CD4-positive, alpha-beta T cell (primary cell): ENCODE measurements at places on chromosomes 11 and 22.

GRCh38 chr22:45212306-45212709, 28.4 kb downstream of the KIAA0930 start:
- DNase-seq = no peak

- DNase-seq = no peak
These were observed 5.6 kb upstream of the NDUFV1 start for GRCh38 chr11:67601098-67601497.

- no peak for DNase-seq
These were observed 29.3 kb downstream of the CLPB start for GRCh38 chr11:72405009-72405408.

DNA sequence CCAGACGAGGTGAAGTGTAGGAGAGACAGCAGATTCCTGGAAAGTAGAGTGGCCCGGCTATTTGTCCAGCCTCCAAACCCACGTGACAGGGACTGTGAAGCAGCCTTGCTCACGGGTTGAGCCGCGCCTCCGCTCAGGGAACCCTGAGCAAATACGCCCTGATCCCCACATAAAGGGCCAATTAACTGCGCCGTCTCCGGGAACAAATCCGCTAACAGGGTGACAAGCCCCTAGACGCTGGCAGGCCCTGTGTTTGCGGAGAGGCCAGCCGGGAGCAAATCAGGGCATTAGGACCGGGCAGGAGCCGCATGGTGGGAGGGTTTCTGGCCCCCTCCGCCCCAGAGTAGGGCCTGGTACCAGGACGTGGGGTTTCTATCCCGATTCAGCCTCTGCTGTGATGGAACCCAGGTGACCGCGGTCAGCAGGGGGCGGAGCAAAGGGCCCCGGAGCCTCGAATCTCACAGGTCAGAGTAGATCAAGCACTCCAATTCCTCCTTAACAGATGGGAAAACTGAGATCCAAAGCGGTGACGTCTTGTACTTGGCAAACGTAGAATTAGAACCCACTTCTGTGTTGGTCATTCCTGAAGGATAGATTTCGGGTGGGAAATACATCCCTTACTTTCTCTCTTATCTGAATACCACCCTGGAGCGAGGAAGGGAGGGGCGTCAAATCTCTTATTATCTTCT, 2.0 kb upstream of the ROBO3 start:
- DNase-seq = no peak

DNA sequence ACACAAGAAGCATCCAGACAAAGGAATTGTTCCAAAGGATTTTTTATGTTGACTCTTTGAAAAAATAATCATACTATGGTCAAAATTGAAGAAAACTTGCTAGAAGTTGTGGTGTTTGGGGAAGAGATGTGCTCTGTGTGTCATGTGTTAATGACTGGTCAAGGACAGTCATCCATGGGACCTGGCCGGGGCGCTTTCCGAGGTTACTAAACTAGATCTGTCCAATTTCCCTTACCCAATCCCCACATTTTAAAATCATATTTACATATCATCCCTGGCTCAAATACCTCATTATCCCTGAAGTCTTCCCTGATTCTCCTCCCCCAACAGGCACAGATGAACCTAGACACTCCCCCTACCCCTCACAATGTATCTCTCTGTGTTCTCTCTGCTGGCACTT, 289.4 kb downstream of the TENM4 start:
- DNase-seq = no peak

GRCh38 chr11:62671236-62671607, 251 bp upstream of the UQCC3 start:
- DNase-seq = no peak

GRCh38 chr11:35116762-35117640, 22.0 kb upstream of the CD44 start:
- no peak for DNase-seq

DNA sequence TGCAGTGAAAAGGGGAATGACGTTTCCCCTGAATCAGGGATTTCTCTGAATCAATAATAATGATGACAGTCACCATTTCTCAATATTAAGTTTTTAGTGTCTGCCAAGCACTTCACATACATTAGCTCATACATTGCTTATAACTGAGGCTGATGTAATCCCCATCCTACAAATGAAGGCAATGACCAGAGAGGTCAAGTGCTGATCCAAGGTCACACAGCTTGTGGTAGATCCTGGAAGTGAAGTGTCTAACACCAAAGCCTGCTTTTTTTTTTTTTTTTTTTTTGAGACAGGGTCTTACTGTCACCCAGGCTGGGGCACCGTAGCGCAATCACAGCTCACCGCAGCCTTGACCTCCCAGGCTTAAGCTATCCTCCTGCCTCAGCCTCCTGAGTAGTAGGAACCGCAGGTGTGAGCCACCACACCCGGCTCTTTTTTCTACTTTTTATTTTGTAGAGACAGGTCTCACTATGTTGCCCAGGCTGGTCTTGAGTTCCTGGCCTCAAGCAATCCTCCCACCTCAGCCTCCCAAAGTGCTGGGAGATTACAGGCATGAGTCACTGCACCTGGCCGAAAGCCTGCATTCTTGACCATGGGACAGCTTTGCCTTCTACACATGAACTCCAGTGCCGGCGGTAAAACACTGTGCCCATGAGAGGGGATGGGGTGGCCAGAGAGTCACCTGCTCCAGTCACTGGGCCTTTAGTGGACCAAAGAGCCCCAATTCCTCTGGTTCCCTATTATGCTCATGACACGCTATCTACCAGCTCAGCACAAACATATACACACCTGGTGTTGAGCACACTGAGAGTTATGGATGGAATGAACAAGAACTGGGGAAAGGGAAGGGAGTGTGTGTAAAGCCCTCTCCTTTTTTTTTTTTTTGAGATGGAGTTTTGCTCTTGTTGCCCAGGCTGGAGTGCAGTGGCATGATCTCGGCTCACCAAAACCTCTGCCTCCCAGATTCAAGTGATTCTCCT, 17.4 kb downstream of the ARHGAP1 start:
- DNase-seq = no peak

DNA sequence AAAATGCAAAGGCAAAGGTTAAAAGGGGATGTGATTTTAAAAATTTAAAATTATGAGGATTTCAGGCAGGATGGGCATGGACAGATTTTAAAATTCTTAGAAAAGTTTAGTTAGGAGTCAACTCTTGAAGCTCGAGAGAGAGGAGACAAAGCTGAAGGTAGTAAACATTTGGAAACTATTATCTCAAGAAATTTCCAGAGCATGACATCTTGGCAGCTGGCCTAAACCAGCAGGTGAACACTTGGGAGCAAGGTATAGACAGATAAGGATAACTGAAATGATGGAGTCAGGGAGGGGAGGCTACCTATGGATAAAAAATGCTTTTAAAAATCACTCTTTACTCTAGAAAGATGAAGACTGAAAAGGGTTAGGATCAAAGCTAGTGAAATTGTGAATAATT, 13.7 kb downstream of the POU2AF3 start:
- DNase-seq = no peak

DNA sequence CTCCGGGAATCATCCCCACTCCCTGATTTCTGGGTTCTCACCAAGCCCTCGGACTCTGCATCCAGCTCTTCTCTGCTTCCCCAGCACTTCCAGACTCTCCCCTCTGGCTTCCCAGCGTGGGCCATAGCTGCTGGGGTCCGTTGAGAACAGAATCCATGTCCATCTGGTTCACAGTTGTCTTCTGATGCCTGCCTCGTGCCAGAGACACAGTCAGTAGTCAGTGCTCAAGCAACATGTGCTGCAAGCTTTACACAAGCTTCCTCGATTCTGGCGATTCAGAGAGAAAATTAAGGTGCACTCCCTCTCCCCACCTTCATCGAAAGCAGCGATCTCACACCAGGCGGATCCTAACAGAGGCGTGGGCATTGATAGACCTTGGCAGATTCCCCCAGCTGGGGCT, 495.5 kb downstream of the TBC1D22A start:
- no peak for DNase-seq

DNA sequence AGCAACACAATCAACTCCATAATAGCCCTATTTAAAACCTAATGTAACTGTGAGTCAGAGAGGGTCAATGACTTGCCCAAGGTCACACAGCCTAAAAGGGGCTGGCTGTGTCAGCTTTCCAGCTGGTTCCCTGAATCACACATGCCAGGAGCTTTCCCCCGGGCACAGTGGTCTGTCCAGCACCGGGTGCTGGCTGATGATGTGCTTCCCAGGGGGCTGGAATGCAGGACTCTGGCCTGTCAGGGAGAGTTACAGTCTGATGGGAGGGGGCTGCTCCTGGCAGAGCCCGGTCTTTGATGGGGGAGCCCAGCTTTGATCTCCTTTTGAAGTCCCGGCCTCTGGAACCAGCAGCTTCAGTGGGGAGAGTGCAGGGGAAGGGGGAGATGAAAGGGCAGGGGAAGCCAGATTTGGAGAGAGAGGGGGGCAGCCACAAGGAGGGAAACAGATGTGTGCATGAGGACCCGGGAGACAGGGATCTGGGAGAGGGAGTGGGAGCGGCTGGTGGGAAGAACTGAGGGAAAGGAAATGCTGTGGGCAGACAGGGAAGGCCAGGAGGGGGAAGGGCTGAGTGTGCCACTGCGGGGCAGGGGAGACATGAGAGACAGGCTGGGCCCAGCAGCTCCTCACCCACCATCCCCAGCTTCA, 102.7 kb downstream of the NECTIN1 start:
- no peak for DNase-seq

GRCh38 chr11:4105916-4106315, 11.3 kb downstream of the RRM1 start:
- DNase-seq = no peak

- no peak for DNase-seq
These were observed 13.0 kb upstream of the CXCR5 start for GRCh38 chr11:118870396-118871343.

DNA sequence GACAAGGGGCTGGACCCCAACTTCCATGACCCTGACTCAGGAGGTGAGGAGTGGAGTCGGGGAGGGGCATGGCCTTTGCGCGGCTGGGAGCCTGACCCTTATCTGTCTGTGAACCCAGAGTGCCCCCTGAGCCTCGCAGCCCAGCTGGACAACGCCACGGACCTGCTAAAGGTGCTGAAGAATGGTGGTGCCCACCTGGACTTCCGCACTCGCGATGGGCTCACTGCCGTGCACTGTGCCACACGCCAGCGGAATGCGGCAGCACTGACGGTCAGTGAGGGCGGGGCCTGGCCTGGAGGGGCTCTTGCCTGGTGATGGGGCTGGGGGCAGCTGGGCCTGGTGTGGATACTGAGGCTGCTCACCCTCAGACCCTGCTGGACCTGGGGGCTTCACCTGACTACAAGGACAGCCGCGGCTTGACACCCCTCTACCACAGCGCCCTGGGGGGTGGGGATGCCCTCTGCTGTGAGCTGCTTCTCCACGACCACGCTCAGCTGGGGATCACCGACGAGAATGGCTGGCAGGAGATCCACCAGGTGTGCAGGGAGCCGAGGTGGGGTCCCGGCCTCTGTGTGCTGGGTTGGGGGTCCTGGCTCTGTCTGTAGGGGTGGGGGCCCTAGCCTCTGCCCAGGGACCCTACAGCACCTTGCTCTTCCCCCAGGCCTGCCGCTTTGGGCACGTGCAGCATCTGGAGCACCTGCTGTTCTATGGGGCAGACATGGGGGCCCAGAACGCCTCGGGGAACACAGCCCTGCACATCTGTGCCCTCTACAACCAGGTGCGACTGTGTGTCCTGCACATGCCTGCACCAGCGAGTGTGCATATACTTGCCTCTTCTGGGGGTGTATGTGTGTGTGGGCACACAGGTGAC, 6.3 kb downstream of the SHANK3 start:
- no peak for DNase-seq

DNA sequence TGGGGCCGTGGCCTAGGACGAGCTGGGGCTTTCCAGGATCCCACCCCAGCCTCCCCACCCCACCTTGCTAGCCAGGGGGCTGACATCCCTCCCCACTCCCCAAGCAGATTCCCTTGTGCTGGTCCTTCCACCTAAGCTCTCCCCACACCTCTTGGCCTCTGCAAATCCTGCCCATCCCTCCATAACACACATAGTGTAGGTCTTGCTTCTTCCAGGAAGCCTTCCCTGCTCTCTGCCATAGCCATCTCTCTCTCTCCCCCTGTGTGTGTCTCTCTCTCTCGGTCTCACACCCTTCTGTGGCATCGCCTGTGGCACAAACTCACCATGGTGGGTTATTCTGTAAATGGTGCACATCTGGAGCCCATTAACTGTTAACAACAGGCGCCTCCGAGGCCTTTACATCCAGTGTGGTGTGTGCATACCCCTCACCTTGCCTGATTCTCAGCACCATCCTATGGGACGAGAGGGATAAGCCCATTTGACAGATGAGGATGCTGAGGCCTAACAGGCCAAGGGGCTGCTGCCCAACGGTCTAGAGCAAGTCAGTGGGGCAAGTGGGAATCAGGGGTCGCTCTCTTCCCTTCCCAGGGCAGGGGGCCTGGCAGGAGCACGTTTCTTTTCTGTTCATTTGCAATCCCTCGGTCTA, 22.2 kb upstream of the PICK1 start:
- DNase-seq = no peak

DNA sequence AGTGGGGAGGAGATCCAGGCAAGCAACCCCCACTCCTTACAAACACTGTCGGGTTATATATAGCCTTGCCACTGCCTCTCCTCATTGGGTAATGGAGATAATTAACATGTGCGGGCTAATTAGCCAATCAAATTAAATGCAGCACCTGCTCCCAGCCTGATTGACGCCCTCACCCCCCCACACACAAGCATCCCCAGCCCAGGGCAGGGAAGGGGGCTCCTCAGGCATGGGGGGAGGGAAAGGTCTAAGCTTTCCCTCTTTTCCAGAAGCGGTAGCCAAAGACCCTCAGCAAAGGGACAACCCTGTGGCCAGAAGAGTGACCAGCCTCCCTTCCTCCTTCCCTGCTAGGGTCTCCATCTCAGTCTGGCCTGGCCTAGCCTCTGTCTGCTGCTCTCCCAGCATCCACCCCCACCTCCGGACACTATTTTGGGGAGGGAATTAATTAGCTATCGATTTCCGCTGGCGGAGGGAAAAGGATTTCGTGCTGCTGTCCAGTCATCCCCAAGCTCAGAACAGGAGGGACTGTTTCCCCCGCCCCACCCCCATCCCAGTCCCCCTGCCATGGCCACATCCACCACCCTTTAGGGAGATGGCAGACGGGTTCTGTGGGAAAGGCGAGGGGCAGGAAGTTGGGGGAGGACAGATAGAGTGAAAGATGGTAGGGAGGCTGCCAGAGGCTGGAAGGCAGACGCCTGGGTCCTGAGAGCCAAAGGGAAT, 7.1 kb downstream of the NRXN2 start:
- no peak for DNase-seq

- DNase-seq = no peak
These were observed 147.5 kb downstream of the GRIK4 start for GRCh38 chr11:120659076-120659475.

DNA sequence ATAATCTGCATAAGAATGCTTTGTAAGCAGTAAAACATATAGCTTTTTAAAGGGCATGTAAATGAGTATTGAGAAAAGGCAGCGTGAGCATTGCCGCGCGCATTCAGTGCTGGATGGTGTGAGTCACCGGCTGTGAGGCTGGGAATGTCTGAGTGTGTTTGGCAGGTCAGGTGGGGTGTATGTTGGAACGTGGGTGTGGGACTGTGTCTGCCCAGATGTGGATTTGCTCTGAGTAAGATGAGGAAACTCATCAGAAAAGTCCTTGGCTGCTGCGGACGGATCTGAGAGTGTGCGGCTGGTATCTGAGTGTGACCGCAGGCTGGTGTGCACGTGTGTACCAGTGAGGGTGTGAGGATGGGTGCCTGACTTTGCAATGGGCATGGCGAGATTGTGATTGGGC, 66.2 kb upstream of the NECTIN1 start:
- DNase-seq = no peak
